ENCODE measurements at places on chromosomes 6 and 20.

DNA sequence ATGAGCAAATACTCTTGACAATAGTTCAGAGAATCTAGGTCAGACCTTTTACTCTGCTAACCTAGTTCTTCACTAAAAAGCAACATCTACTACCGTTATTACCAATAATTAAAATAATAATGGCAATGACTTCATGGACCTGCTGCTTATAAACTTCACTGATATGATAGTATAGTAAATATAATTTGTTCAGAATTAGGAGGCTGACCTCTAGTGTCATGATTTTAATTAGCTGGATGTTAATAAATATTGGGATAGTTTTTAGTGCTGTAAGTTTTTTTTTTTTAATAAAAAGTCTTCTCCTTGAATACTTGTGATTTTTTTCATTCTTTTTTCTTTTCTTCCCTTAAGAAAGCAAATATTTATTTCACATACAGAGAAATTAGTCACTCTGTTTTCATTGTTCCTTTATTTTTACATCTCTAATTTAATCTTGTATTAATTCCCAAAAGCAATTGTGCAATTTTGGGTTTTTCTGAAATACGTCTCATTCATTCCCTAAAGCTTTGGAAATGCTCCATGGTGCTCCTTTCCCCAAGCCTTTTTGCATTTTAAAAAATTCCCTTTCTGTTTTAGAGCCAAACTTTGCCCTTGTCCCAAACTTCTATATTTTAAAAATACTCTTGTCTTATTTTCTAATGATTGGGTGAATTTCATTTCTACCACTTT lies 46.6 kb upstream of the UST start:
- DNase-seq: peak; percentile 25

DNA sequence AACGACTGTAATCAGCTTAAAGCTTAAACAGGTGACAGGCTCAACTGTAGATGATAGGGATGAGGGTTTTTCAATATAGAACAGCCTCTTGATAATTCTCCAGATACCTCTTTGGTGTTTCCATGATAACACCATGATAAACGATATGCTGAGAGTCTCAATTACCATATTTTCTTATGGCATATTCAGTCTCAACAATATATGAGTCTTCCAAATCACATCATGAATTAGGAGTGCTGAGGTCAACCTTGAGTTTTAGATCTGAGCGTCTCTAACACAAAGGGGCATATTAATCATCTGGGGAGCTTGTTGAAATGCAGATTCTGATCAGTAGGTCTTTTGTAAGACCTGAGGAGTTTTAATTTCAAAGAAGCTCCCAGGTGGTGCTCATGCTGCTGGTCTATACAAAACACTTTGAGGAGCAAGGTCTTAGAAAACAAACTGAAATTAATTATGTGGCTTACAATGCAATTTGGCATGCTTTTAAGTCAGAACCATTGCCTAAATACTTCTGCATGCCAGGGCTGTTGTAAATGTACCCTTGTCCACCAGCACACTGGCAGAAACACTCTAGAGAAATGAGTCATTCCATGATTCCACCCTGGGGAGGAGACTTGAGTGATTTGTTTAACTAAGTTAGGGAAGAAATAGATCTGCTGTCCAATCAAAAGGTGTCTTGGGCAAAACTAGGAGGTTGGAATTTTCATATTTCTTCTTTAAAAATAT lies 49.6 kb downstream of the PTCHD4 start:
- DNase-seq: no peak

GRCh38 chr6:49933526-49933925 lies 30.4 kb downstream of the DEFB114 start:
- DNase-seq: no peak

GRCh38 chr6:118292558-118292957 lies 255.5 kb upstream of the PLN start:
- no peak for DNase-seq

GRCh38 chr6:52574709-52575501 lies 2.0 kb downstream of the TRAM2 start:
- peak; percentile 71 for DNase-seq

All from iris pigment epithelial cell (primary cell).